ENCODE measurements at places on chromosomes 3 and 15. TPM values are rescaled to one million over a fixed set of nuclear protein-coding genes. Genes with fewer than 3 reads are reported as not detected.

DNA sequence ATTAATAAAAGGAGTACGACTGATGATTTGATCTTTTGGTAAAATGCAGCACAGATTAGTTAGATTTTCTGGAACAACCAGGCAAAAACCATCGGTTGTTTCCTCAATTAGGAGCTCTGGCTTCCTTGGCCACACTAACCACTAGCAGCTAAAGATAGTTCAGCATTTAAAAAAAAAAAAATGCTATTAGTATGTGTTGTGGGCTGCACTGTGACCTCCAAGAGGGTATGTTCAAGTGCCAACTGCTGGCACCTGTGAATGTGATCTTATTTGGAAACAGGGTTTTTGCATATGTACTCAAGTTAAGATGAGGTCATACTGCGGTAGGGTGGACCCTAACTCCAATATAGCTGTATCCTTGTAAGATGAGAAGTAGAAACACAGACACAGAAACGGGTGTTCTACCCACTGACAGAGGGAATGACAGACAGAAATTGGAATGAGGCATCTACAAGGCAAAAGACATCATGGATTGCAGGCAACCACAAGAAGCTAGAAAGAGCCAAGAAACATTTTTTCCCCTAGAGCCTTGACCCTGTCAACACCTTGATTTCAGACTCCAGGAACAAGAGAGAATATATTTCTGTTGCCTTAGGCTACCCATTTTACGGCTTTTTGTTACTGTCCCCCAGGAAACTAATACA, 534.6 kb upstream of the ROBO2 start:
- no peak for DNase-seq

GRCh38 chr15:77058468-77058867, 12.4 kb downstream of the TSPAN3 start:
- no peak for DNase-seq

The CD200 gene
- total RNA-seq, result 10.2 TPM

The SLC28A2 gene
- 0.10 TPM for total RNA-seq

Data from tongue (tissue), 3 donors.